ENCODE measurements at places on chromosomes 7 and 10.

- no peak for DNase-seq
Measured at GRCh38 chr7:91162436-91162835, 101.8 kb upstream of the FZD1 start.

DNA sequence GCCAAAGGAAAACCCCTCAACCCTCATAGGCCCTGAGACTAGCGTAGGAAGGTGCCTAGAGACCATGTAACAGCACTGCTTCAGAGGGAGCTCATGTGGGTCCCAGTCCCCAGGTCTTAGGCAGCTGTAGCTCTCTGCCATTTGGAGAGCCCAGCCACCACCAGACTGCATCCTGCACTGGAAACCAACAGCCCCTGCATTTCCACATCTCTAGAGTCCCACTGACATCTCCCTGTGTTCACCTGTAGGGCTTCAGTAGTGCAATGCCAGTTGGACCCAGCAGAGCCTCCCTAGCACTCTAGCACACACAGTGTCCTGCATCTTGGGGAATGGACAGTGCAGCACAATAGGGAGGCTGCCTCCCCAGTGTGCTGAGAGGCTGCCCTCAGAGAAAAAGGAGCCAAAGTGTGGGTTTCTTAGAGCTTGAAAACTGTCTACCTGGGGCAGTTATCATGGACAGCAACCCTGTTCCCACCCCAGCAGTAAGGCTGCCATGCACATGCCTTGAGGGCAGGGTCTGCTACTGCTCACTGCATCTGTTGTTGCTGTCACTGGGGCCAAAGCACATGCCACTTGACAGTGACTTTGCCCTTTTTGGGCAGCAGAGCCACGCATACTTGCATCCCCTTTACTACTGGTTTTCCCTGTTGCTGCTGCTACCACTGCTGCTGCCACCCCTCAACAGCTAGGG, 46.7 kb upstream of the ANTXRL start:
- DNase-seq = no peak

DNA sequence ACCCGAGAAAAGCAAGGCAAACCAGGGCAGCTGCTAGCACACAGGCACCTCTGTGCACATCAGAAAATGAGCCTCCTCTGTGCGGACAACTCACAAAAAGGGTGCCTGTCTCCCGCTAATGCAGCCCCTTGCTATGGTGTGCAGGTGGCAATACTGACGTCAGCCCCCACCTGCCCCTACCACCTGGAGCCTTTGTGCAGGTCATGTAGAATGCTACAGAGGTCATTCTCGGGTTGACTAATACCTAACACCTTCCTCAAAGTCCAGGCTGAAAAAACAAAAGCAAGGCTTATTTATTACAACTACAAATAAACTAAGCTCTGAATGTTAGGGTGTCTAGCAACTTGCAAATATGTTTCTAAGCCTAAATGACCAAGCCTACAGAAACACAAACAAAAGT, 13.9 kb downstream of the PIP4K2A start:
- DNase-seq = no peak

DNA sequence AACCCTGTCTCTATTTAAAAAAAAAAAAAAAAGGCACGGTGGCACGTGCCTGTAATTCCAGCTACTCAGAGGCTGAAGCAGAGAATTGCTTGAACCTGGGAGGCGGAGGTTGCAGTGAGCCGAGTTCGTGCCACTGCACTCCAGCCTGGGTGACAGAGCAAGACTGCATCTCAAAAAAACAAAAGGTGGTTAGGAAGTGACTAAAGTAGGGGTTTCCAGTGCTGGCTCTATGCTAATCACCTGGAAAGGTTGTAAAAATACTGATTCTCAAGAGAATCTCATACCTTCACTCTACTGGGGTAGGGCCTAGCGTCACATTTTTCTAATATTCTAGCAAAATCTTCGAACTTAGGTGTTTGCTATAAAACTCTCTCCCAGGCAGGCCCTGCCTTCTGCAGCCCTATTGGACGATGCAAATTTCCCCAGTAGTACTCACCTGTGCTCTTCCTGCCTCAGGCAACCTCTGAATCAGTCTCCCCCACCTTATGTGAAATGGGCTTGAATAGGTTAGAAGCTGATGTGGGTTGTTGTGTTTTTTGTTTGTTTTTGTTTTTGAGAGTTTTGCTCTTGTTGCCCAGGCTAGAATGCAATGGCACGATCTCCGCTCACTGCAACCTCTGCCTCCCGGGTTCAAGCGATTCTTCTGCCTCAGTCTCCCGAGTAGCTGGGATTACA, 3.5 kb downstream of the ZP3 start:
- DNase-seq = no peak

DNA sequence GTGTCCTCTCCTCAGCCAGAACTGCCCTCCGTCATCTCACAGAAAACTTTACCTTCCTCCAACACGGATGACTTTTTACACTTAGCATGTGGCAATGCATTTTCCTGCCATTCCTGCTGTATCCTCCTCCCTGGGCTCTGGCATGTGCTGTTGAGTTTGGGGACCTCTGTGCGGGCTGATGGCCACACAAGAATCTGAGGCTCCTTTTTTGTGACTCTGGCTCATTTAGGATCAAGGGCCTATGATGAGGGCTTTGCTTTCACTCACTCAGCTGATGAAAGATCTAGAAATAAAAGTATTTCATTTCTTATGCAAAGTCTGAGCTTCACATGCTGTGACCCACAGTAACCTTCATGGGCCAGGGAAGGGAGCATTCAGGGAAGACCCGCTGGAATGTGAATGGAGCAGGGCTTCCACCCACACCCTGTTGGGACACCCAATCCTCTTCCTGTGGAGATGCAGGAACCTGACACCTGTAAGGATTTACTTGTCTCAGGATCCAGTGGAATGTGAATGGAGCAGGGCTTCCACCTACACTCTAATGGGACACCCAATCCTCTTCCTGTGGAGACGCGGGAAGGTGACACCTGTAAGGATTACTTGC, 500.3 kb upstream of the MKI67 start:
- DNase-seq = no peak

GRCh38 chr7:22223807-22224206, 133.1 kb downstream of the RAPGEF5 start:
- no peak for DNase-seq

DNA sequence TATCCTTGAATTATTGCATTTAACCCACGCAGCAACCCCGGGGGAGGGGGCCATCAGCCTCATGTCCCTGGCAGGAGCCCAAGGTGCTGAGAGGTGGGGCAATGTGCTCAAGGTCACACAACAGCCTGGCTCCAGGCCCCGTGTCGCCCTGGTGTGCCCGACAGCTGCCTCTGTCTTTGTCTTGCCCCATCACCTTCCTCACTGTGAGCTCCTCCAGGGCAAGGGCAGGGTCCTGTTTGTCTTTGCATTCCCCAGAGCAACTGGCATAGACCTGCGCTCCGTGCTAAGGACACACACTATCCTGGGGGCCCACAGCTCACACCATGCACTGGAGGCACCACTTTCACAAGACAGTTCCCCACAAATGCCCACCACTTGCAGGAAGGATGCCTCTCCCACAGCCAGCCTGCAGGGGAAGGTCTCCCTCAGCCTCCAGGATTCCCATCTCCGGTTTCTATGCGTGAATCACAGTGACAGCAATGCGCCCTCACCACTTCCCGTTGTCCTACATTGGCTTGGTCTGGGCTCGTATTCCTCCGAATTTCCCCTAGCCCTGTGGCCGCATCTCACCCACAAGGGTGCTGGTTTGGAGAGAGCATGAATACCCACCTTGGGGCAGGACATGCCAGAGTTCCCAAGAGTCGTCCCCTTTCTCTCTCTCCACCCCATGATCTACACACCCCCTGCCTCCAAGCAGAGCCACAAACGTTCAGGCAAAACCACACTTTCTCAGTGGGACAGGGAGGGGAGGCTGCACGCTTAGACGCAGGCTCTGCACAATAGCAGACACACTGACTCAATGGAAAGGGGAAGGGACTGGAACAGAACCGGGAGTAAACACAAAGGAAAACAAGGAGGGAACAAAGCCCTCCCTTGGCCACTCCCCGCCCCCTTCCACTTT, 10.3 kb downstream of the ITPRIP start:
- DNase-seq = no peak

GRCh38 chr7:101173752-101174244, 6.3 kb downstream of the NAT16 start:
- peak; percentile 62 for DNase-seq

DNA sequence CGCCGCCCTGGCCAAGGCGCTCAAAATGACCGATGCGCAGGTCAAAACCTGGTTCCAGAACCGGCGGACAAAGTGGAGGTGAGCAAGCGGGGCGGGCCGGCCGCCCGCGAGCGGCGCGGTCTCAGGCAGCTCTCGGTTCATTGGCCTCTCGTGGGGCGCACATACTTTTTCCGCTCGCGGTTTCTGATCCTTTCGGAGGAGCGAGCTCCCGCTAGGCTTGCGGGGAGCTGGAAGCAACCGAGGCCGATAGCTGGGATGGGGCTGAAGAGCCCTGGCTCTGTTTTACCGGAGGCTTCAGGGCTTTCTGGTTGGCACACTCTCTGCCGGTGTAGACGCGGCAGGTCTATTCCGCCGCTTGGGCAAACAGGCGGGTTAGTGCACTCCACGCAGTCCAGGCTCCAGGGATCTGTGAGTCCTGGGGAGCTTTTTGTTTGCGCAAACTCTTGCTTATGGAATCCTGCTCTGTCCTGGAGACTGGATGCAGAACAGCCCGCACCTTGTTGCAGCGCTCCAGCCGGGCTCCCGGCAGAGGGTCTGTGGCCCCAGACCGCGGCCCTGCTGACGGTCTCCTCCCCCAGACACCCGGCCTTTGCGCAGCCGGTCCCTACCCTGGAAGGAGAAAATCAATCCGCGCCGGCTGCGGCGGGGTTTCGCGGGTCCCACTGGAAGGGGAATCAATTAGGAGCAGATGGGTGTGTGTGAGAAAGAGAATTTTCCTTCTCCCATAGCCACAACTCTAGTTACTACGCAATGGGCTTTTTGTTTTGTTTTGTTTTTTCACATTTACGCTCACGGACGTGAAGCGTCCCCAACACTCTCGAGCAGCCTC, 3.4 kb downstream of the TLX1 start:
- no peak for DNase-seq

DNA sequence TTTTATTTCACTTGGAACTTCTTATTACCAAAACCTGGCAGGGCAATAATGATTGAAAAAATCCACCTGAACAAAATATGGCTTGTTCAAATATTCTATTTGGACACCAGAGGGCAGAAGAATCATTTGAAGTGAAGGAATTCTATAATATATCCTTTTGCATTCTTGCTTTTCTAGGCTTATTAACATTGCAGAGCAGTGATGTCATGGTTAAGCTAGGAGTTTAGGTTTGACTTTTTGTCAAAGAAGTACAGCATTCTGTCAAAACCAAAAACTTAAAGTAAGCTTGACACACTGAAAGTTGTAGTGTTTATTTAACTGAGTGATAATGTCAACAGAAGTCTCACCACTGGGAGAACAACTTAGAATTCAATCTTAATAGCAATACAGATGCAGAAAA, 156.0 kb downstream of the SEMA3D start:
- DNase-seq = no peak

GRCh38 chr7:91050677-91051076, 213.6 kb upstream of the FZD1 start:
- DNase-seq = no peak

GRCh38 chr10:72272689-72273409, 875 bp upstream of the DDIT4 start:
- peak; percentile 71 for DNase-seq

- no peak for DNase-seq
Measured at GRCh38 chr7:29854257-29854938, 48.1 kb downstream of the WIPF3 start.

- peak; percentile 36 for DNase-seq
Measured at GRCh38 chr7:114086914-114087652, 168.3 kb upstream of the PPP1R3A start.

DNA sequence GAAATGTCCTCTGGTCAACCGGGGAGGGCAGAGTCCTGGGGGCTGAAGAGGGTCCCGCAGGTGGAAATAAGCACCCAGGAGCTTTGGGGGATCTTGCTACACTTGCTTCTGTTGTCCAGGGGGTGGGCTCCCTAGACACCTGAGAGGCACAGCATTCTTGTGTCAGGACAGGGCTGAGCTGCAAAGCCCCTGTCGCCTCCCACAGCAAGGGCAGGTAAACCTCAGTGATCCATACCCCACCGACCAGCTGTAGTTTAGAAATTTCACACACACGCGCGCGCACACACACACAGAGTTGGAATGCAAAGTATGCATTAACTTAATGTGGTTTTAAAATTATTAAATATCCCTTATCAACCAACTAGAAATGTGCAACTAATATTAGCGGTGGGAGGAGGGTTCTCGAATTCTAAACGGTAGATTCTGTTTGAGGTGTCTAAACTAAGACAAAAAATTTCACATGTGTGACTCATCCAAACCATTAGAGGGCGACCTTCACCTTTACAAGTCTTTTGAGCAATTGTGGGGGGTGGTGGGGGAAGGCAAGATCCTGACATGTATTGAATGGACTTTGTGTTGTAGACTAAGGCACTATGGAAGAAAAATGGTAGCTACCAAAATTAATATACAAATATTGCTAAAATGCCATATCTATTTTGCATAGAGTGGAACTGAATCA, 34.3 kb upstream of the PTF1A start:
- no peak for DNase-seq

- no peak for DNase-seq
Measured at GRCh38 chr10:121822180-121822579, 105.7 kb downstream of the ATE1 start.

DNA sequence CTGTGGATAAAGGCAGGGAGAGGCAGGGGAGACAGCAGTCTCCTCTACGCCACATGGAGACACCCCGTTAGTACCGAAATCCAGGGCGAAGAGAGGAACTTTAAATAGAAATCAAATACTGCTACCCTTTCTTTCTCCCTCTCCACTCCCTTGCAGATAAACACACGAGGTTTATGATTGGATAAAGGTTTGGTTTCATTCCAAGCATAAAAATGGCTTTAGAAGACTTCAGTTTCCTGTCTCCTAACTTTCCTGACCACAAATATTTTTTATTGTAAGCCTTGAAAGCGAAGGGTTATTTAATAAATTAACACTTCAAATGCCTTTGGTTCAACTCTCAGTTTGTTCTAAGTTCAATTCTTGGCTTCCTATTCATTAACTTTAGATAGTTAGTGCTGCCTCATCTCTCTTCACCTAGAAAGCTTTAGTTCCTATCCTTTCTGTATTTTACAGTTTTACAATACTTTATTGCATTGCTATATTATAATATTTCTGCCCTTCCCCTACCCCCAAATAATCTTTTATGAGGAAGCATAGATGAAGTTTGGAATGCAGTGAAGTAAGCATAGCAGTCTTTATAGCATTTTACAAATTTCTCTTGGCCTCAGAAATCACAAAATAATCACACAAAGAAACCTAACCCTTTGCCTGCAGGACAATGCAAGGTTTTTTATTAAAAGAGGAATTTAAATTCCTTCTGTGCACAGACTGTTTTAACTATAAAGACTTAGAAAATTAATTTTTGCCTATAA, 31.5 kb upstream of the ARID5B start:
- DNase-seq = no peak

- DNase-seq = peak; percentile 76
Measured at GRCh38 chr10:50417886-50418830, 166.8 kb upstream of the ASAH2 start.

GRCh38 chr7:32255036-32255435, 184.8 kb upstream of the PDE1C start:
- no peak for DNase-seq

DNA sequence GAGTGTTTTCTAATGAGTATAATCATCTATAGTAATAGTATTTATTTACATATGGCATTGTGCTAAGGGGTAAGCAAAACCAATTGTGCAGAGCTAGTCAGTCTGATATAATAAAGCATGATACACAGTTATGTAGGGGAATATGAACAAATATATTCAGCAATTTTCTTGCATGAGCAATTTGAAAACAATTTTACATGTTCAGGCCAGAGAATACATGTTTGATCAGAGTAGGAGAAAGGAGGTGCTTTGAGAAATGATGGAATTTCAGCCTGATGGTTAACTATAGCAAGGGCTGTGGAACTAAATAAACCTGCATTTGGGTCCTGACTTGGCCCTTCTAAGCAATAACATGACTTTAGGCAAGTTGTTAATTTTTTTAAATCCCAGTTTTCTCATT, 214.5 kb downstream of the TWIST1 start:
- DNase-seq = no peak
